ENCODE measurements at places on chromosomes 6 and 20.

DNA sequence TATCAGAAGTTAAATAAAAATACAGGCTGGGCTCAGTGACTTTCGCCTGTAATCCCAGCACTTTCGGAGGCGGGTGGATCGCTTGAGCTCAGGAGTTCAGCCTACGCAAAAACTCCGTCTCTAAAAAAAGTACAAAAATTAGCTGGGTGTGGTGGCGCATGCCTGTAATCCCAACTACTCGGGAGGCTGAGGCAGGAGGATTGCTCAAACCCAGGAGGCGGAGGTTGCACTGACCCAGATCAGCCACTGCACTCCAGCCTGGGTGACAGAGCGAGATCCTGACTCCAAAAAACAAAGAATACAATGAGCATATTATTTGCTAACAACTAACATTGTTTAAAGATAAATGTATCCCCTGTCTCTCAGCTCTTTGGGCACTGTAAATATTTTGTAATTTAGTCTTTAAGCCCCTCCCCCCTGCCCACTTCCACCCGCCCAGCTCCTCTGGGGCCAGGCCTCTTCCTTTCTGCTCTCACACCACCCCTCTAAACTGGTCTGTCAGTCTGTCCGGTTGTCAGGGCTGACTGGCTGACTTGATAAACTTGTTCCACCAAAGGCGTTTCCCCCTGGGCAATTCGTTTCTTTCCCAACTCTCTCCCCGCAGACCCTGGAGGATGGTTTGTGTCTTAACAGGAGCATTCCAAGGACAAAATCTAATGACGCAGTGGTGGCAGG, 62.4 kb upstream of the QKI start:
- DNase-seq, result no peak

DNA sequence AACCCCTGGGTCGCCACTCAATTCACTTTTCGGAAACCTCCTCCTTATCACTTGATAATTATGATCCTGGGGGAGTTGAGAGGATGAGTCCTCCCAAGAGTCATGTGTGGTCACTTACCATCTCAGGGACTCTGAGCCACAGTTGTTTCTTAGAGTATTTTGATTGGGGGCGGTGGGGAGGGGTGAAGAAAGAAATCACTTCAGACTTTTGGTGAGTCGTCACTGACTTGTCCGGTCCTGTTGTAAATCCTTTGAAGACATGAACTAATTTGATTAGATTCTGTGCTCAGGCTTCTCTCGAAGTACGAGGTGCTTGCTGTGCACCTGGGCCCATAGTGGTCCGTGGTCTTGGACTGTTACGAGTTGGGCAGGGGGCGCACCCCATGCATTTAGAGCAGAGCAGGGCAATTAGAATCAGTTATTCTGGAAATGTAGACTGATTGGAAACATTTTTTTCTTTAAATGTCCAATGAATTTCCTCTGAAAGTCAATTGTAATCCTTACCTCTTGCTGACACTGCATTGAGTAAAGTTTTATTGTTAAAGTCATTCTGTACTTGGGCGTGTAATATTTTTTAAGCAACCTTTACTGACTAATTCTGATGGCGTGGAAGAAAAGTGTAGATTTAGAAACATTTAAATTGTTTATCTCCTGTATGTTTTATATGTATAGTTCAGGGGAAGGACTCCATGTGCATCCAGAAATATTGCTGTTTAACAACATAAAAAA, 173.4 kb downstream of the SLC16A10 start:
- no peak for DNase-seq

- no peak for DNase-seq
Measured at GRCh38 chr20:47854687-47855212, 69.5 kb upstream of the SULF2 start.

DNA sequence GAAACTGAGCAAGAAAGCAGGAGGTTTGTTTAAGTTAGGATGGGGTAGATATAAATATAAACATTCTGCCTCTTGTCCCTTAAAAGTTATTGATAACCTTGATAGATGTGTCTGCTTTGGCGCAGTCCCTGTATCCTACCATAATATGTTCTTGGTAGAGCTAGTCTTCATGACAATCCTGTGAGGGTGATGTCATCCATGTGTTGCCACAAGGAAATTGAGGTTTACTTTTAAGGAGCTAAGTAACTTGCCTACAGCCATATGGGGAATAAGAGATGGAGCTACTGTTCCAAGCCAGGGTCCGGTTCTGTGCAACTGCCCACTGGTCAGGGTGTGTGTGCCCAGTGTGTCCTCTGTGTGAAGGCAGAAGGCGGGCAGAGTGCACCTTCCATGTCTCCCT, 78.5 kb downstream of the SSR1 start:
- DNase-seq, result no peak

GRCh38 chr6:79672631-79673111, 41.5 kb downstream of the SH3BGRL2 start:
- peak; percentile 6 for DNase-seq

DNA sequence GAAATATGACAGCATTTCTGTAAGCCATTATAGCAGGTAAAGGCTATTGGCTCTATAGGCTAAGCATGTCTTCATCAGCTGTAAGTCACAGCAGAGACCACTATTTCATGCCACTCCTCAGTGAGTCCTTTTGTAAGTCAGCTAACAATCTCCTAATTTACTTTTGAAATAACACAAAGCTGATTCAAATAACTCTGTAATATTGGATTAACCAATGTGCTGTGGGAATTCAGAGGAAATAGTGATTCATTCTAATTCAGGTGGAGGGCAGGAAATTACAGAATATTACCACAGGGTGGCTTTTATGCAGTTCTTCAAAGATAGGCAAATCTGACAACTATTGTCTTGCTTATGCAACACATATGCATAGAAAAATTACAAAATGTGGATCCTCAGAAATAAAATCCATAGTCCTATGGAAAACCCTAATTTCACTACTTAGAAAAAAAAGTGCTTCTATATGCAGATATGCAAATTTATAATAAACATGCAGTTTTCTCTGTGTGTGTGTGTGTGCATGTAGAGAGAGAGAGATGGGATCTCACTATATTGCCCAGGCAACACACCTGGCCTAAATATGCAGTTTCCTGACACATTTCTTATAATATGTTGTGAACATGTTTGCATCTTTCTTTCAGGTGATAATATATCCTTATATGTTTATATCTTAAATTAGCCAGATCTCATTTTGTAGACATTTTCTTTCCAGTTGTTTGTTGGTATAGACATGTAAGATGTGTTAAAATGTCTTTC, 4.8 kb upstream of the SMIM28 start:
- no peak for DNase-seq

DNA sequence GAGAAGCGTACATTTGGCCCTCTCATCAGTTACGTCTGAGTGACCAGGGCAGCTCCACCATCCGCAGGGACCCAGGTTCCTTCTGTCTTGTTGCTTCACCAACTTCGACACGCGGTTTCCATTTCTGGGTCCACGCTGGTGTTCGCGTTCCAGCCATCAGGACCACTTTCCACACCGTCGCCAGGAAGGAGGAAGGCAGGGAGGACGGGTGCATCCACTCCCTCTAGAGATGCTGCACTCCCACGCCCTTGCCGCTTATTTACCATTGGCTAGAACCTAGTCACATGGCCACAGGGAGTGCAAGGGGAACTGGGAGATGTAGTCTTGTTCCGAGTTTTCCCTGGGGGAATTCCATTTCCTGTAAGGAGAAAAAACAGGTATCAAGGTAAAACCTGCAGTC, 33.2 kb upstream of the SNX9 start:
- DNase-seq, result no peak

DNA sequence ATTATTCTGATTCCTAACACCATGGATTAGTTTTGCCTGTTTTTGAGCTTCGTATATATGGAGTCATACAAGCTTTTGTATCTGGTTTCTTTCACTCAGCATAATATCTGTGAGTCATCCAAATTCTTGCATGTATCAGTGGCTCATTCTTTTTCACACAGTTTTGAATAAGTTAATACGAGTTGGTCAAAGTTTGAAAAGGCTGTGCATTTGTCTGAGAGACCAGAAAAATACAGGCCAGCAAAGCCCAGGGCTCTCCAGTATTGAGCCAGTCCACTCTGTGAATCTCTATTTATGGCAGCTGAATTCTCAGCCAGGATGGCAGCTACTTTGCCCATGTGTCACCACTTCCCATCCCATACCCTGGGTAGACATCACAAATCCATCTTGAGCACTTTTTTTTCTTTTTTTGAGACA, 7.2 kb upstream of the CHMP4B start:
- no peak for DNase-seq

DNA sequence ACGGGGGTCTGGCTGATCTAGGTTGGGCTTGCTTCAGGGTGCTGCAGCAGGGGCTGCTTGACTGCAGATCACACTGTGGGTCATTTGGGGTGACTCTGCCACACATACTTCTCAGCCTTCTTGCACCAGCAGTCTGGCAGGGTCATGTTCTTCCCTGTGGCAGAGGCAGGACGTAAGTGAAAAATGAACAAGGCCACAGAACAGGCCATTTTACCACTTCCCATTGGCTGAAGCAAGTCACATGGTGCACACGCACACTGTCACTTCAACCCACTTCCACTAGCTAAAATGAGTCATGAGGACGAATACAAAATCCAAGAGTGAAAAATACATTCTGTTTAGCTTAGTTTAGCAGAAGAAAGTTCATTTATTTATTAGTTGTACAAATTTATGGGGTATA, 168.6 kb upstream of the GGTLC1 start:
- DNase-seq, result no peak

- no peak for DNase-seq
Measured at GRCh38 chr6:109978174-109979032, at the start of gene GPR6. GPR6 (plus strand) TSS chr6:109978311; CDS start chr6:109979113, 802 bp downstream.

GRCh38 chr20:58765780-58766179, 73.2 kb downstream of the NPEPL1 start:
- no peak for DNase-seq

- no peak for DNase-seq
Measured at GRCh38 chr6:128171182-128171581, 270.3 kb upstream of the THEMIS start.
